PC-3 (cell line): ENCODE measurements at places on chromosomes 2 and 18. TPM values are rescaled to one million over a fixed set of nuclear protein-coding genes. Genes with fewer than 3 reads are reported as not detected.

Gene SMYD1
- total RNA-seq = not detected in 2 replicates

Gene CENPA
- total RNA-seq = 40.8 and 42.4 TPM in 2 replicates

Gene STON1
- 1.2 TPM in 2 replicates for total RNA-seq

Gene DGUOK
- 42.2 and 61.3 TPM in 2 replicates for total RNA-seq

Gene IL1F10
- total RNA-seq = not detected in 2 replicates

Gene LBX2
- not detected in 2 replicates for total RNA-seq

Gene UPP2
- not detected in 2 replicates for total RNA-seq

Gene FAM228A
- total RNA-seq = not detected in 2 replicates

Gene HOXD10
- total RNA-seq = not detected in 2 replicates

Gene COL5A2
- total RNA-seq = 56.2 and 60.1 TPM in 2 replicates

Gene UGT1A10
- total RNA-seq = 0.46 TPM in 1 of 2 replicates, not detected in the other

DNA sequence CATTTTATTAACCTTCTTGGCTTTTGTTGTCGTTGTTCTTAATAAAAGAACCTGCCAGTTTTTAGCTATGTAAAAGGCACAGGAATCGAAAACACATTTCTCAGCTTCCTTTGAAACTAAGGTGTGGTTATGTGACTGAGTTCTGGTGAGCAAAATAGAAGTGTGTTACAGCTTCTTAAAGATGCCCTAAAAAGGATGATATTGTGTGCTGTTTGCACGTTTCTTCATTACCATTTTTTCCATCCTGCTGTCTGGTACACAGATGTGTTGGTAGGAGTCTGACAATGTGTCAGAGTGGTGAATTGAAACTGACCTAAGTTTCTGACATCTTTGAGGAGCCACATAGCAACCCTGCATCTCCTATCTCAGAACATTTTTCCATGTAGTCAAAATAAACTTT, 380.6 kb downstream of the SUCLG1 start:
- no peak for DNase-seq

DNA sequence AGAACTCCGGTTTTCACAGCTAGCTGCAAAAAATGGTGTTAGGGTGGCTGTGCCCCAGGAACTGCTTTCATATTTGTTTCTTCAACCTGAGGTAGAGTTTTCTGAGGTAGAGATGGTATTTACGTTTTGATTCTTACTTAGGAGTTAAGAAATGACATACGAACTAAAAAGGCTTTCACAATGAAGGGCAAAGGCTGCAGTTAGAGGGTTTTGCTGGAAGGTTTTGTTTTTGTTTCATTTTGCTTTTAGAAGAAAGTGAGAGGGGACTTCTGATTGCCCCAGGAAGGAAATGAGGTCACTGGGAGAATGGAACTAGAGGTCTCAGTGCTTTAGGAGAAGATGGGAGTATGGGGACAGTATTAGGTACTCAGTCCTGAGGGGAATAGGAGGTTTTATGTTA, 15.5 kb downstream of the CDCA7 start:
- DNase-seq = no peak

- no peak for DNase-seq
Observed at GRCh38 chr18:36188916-36189315, 1.6 kb downstream of the MOCOS start.

GRCh38 chr2:503288-503999, 173.8 kb downstream of the TMEM18 start:
- DNase-seq = no peak

- DNase-seq = no peak
Observed at GRCh38 chr18:76484749-76485387, 10.2 kb downstream of the ZNF516 start.

DNA sequence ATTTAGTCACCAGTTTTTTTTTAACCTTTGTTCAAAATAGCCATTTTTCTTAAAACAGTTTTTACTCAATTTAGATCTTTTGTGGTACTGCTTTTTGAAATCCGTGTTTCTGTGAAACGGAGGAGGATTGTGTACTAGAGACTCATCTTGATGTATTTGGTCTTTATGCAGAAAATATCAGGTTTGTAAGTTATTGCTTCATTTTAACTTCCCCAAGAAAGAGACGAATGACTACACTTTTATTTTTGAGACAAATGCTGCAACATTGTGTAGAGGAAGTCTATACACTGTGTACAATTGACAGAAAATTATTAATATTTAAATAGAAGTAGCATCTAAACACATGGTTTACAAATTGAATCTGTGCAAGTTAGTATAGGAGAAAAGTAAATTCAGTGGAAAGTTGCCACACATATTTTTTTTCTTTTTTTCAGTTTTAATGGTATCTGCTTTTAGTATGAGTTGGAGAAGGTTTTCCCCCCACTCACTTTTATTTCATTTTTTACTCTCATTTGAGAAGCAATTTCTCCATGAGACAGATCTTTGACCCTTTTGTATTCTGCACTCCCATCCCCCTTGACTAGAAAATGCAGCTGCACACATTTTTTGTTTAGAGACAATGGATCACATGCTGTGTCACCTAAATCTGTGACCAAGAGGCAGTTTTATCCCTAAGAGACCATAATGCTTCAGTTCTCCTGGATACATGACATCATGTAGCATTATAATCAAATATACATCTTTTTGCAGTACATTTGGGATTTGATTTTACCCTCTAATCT, 200.8 kb upstream of the STON1 start:
- DNase-seq = no peak

DNA sequence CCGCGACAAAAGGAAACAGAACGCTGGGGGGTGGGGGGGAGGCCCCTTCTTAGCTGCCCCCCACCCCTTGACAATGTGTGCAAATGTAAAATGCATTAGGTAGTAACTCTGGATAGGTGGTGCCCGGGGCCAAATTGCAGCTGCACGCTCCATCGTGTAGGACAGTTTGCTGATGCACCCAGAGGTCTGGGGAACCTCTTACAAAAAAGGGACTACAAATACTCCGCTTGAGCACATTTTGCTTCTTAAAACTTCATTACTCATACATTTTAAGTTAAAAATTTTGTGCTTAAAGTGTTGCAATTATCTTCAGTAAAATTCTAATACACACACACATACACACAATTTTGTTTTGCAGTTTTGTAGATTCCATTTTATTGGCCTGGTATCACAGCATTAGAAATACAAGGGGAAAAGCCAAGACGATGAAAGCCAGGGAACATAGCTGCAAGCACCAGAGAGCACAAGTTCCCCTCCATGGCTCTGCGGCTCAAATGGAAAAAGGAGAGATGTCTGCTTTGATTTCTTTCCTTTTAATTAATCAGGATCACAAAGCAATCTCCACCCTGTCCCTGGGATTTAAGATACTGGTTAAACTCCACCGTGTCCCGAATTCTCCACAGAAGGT, 582.1 kb downstream of the ZEB2 start:
- no peak for DNase-seq

DNA sequence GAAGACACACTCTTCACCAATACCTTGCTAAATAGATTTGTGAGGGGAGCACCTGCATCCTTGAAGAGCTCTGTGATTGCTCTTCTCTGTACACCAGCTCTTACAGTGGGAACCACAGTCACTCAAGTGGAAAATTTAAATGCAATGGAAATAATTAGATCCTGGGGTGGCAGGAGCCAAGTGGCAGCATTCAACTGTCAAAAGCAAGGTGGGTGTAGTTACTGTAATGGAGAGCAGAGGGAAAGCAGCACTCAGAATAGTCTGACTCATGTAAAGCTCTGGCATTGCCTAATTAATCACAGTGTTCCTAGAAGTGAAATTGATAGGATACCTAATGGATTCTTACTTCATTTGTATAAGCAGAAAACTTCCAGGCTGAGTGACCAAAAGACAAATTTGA, 245.8 kb downstream of the KCNE4 start:
- no peak for DNase-seq

DNA sequence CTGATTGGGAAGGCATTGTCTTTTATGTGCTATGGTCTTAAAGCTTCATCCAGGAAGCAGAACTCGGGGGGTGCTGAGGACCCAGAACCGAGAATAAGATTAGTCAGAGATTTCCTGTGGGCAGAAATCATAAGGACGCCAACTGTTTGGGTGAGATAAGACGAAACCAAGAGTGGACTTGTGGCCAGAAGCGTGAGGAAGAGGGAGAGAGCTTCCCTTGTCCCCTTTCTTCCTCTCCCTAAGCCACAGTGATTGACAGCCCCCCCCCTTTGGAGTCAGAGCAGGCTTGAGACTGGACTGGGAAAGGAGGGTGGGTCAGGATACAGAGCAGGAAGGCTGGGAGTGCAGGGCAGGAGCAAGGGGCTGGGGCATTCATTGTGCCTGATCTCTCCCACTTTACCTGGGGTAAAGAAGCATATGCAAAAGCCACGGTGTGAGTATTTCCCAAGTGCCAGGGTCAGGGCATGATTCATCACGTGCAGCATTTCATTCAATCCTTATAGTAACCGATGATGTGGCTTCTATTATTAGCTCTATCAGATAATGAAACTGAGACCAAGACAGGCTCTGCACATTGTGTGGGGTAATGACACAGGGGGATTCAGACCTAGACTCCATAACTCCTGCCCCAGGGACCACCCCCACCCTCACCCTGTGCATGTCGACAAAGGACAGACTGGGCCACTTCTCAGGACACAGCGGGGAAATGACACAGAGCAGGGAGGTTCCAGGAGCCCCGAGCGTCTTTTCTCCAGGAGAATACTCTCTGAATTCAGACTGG, 3.0 kb upstream of the IL1RN start:
- DNase-seq = peak; percentile 42

- DNase-seq = peak; percentile 59
Observed at GRCh38 chr2:176104316-176105077, 2.6 kb upstream of the HOXD11 start.

DNA sequence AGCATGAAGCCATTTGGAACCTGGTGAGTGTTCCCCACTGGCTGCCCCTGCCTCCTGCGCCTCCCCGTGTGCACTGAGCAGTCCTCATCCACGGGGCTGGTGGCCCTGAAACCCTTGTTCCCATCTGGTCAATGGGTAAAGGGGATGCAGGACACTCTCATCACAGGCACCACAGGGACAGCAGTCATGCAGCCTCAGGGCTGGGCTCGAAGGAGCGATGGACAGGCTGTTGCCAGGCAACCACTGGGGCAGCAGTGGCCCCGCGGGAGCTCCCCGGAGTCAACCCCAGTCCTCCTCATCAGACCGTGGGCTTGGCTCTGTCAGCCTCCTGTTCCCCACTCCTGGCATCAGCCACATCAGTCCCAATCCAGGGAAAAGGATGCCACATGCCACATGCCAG, 509.5 kb downstream of the EIPR1 start:
- no peak for DNase-seq

- DNase-seq = no peak
Observed at GRCh38 chr2:207375207-207375875, 154.4 kb upstream of the CREB1 start.

GRCh38 chr18:36212301-36213171, 25.2 kb downstream of the MOCOS start:
- no peak for DNase-seq

GRCh38 chr18:26656944-26657536, 108.7 kb upstream of the KCTD1 start:
- DNase-seq = peak; percentile 68

GRCh38 chr2:223980803-223981202, 23.5 kb downstream of the MRPL44 start:
- DNase-seq = no peak

DNA sequence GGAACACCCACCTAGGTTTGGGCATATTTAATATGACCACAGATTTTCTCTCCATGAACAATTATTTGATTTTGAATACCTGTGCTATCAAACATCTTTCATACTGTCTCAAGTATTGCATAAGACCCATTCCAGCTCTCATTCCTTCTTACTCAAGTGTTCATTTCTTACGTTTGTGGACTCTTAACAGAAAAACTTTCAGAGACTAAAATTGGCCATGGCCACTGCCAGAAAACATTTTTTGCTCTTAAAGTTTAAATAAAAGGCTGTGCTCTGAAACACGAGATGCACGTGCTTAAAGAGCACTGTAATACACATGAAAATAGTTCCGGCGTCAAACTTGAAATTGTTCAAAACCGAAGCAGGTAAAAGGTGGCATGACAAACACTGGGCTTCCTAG, 89.3 kb downstream of the LIMS1 start:
- DNase-seq = peak; percentile 30

DNA sequence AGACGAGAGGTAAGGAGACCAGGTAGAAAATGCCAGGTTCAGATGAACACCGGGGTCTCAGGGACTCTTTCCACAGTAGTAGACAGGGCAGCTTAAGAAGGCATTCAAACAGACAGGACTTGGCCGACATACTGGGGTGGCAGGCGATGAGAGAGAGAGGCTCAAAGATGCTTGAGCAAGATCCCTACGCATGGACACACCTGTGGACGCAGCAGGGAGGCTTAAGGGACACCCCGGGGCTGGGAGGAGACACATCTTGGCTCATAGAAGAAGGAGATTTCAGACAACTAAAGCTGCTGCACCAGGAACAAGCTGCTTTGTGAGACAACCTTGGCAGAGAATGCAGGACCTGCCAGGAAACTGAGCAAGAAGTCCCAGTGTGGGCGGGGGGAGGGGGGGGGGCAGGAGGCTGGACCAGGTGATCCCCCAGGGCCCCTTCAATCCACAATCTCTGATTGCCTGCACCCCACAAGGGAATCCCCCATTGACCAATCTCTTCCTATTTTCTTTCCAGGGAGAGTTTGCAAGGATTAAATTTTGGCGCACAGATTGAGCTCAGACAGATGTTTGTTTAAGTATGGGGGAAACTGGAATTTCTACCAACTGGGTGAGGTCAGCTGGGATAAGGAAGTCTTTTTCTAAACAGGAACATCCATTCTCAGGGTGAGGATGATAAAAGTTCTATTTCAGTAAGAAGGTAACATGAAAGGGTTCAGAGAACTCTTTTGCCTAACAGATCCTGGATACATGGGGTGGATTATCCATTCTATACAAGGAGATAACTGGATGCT, 400.7 kb downstream of the NBAS start:
- no peak for DNase-seq

- peak; percentile 13 for DNase-seq
Observed at GRCh38 chr18:56532176-56532840, 106.1 kb downstream of the TXNL1 start.

DNA sequence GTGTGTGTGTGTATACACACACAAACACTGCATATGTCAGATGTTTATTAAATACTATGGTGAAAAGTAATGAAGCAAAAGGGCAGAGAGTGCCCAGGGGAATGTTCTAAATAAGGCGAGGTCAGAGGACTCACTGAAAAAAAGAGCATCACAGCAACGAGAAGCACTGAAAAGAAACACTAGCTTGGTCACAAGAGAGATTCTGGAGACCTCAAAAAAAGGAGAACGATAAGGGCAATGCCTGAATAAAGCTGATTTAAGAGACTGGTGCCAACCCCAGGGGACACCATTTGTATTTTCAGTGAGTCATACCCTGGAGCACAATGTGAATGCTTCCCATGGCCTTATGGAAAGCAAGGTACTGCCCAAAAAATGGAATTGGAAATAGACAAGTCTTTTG, 14.5 kb downstream of the SLC40A1 start:
- DNase-seq = no peak

- DNase-seq = no peak
Observed at GRCh38 chr2:99187011-99187410, 6.0 kb downstream of the MRPL30 start.

- DNase-seq = no peak
Observed at GRCh38 chr2:36831185-36831584, 134.7 kb downstream of the VIT start.

GRCh38 chr18:36334798-36335197, 37.3 kb downstream of the FHOD3 start:
- DNase-seq = no peak
